NCI-H1417 treated with DMSO at 0.1 percent for 48 hours (cell line): ENCODE measurements at places on chromosomes 5 and 9.

DNA sequence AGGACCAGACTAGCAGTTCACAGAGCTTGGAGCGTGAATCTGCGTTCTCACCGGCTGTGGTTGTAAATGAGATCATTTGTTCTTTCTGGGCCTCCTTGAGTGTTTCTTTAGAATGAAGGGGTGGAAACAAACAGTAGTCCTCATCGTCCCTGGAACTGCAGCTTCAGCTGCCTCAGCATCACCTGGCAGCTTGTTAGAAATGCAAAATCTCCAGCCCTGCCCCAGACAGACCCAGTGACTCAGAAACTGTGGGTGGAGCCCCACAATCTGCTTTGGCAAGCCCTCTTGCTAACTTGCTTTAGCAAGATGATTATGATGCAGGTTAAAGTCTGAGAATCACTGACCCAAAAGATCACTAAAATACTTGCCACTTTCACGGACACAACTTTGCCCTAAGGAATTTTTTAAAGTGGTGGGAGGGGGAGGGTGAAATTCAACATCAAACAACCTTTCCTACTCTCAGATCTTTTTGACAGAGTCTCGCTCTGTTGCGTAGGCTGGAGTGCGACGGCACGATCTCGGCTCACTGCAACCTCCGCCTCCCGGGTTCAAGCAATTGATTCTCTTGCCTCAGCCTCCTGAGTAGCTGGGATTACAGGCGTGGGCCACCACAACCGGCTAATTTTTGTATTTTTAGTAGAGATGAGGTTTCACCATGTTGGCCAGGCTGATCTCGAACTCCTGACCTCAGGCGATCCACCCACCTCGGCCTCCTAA lies 86.0 kb downstream of the BRINP1 start:
- DNase-seq = no peak

DNA sequence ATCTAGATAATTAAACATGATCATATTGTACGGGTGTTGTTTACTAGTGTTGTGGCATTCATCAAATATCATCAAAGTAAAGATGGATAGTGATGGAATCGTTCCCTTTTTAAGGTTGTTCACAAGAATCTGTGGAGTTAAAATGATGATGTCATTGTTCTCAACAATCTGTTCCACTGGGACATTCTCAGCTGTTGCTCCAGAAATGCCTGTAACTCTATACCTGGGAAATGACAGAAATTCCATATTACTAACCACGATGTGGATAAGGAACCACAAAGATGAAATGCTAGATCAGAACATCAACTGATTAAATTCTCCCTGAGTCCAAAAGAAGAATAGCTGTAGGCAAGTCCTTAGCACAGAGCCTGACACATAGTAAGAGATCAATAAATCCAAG lies 38.0 kb downstream of the RIGI start:
- no peak for DNase-seq

- DNase-seq = no peak
These were observed 28.5 kb upstream of the PHF24 start for GRCh38 chr9:34929506-34930102.

GRCh38 chr9:108779551-108780325 lies 76.0 kb downstream of the ACTL7B start:
- no peak for DNase-seq
